NCI-H345 (cell line): ENCODE measurements at places on chromosomes 5 and 9.

GRCh38 chr9:95551406-95551805 lies 34.6 kb upstream of the PTCH1 start:
- no peak for DNase-seq

DNA sequence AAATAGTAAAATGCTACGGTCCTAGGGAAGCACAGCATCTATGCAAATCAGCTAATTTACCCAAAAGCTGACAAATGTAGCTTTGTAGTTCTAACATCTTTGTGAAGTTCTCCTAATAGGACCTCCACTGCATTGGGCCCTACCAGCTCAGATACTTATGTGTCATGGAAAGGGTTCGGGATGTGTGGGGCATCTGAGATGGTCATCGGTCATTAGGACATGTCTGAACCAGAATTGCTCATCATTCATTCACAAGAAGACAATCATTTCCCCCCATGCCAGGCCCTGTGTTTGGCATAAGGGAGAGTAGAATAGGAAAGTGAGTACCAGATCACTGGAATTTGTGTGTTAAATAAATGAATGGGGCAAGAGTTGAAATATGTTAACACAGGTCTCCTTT lies 35.7 kb downstream of the PWWP2A start:
- no peak for DNase-seq

DNA sequence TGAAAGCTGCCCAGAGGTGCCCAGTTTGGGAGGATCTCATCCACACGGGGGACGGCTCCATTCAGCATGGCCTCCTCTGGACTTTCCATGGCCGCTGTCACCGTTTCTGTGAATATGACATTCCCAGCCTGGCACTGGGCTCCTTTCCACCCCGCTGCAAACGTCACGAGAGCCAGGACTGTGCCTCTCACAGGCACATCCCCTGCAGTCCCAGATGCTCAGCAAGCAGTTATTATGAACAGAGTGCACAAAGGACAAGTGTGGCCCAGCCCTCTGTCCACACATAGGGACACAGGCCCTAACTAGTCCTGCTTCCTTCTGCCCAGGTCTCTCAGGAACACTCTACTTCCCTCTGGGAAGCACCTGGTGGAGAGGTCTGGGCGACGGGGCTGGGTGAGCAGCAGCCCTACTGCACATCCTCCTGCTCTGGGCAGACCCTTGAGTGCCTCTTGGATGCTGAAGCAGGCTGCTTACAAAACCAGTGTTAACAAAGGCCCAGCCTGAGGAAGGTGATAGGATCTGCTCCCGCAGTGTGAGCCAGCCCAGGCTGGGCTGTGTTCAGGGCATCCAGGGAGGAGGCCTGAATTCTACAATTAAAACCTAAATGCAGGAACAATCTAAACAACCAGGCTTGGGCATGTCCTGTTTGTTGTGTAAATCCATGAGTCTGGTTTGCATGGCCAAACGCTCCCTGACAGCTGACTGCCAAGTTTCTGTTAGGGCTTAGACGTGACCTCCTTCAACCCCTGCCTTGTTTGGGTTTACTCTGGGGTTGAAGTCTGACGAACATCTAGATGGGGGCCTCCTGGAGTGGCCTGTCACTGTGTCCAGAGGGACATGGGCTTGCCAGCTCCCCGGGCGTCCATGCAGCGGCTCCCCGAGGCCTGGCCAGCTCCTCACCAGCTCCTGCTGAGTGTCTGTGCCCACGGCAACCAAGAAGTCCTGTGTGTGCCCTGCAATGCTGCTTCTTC lies 269.8 kb downstream of the GADD45G start:
- DNase-seq: peak; percentile 55

DNA sequence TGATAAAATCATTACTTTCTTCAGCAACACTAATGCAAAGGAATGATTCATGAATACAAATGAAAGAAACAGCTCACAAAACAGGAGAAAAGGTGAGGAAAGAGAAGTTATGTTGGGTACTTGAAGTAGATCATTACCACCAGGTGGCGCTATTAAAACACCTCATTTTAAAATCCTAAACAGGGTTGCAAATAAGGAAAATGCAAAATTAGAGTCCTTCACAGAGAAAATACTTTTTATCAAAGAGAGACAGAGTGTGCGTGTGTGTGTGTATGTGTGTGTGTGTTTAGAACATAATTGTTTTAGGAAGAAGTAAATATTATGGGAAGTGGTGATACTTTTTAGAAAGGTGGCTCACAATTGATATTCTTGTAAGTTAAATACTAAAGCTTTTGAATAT lies 49.5 kb upstream of the CD180 start:
- DNase-seq: peak; percentile 63

DNA sequence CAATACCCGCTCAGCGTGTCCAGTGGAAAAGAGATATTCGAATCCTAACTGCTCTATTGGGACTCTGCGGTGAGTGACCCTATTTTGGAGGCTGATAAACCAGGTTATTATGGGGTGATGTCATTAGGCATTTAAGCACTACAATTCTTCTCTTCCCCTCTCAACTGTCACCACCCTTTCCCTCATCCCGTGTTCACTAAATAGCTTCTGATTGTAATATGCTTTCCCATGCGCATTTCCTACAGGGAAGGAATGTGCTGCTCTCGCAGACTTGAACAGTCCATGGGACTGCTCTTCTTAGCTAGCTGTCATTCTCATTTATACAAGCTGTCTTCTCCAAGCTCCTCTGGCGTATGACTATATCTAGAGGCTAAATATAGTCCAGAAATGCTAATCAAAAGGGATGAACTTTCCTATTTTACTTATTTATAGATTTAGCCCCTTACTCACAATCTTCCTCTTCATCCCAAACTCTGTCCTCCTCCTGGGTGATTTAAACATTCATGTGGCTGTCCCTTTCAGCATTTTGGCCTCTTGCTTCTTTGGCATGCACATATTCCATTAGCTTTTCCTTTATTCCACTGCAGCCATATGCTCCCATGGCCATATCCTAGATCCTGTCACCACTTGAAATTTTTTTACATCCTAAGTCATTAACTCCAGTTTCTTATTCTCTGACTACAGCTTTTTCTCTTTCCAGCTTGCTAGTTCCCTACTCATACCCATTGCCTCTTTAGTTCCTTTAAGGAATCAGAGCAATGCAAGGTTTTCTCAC lies 39.6 kb upstream of the CSNK1G3 start:
- DNase-seq: no peak

GRCh38 chr9:11328326-11328725 lies 715.5 kb upstream of the PTPRD start:
- DNase-seq: no peak

- DNase-seq: no peak
Measured at GRCh38 chr9:102652471-102652870, 342.7 kb upstream of the CYLC2 start.

DNA sequence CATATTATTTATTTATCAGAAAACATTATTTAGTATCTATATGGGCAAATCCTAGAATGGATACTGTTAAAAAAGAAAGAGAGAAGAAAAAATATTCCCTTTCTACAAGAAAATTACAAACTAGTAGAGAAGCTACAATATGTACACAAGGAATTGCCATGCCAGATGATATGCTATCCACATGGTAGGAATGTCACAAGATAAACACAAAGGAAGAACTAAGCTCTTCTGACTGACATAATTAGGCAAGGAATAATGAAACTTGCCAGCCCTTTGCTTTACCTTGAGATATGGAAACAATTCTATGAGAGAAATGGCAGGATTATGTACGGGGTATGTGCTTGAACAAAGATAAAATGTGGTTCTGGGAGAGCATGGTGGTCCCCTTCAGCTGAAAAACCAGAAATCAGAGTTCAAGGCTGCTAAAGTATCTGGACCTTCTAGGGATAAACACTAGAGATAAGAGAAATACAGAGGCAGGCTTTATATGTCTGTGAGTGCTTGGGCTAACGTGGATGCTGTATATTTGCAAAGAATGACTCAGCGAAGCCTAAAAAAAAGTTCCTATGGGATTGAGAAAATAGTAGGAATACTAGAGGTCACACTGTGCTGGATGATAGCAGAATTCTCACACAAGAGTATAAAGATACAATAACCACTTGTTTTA lies 451.6 kb downstream of the TLE1 start:
- DNase-seq: no peak

DNA sequence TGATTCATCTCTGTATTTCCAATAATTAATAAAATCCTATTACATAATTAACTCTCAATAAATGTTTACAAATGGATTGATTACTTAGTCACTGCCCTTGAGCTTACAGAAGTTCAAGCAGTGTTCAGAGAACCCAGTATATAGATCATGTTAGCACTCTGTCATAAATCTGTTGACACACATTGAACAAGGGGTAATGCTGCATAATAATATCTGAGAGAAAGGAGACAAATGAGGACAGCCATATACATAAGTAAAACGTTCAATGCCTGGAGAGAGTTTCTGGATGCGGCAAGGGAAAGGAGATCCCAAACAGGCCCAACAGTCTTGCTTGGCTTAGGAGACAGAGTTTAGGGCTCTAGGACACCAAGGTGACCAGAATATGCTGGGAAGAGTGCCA lies 270.2 kb downstream of the FBXL17 start:
- DNase-seq: no peak

DNA sequence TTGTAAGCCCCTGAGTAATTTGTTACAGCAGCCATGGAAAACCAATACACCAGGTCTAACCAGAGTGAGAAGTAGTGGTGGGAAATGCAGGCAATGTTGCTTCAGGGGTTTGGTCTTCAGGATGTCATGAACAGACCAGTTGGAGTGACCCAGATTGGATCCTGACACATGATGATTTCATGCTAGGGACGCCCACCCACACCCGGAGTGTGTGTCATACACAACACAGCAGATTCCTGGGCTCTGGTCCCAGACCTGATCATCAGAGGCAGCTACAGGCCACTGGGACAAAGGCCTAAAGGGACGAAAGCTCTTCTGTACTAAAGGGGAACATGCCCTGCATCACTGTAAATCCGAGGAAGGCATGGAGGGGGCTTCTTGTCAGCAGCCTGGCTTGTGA lies 194.2 kb downstream of the NSG2 start:
- DNase-seq: no peak

DNA sequence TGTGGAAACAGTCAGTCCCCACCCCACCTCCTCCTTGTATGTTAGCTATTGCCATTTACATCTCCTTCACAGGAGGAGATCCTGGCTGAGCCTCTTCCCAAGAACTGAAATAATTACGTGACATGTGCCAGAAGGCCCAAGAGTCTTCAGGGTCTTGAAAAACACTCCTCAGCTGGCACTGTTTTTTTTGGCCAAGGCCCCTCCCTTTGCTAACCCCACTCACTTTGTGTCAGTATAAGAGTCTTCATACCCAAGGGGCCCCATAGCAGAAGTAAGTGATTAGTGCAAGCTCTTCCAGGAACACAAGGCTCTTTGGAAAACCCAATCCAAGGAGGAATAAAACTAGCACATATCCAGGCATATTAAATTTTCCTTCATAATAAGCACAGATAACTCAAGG lies 5.7 kb upstream of the LARP1 start:
- no peak for DNase-seq
